Stimulated activated CD4-positive, alpha-beta T cell treated with anti-CD3 and anti-CD28 coated beads, Interleukin-12 subunit alpha, Interleukin-12 subunit beta, amount 100 ng/mL, for 4 hours (primary cell): ENCODE measurements at places on chromosomes 3 and 15.

GRCh38 chr3:74119221-74119620 is 494.5 kb upstream of the PDZRN3 start:
- no peak for DNase-seq

DNA sequence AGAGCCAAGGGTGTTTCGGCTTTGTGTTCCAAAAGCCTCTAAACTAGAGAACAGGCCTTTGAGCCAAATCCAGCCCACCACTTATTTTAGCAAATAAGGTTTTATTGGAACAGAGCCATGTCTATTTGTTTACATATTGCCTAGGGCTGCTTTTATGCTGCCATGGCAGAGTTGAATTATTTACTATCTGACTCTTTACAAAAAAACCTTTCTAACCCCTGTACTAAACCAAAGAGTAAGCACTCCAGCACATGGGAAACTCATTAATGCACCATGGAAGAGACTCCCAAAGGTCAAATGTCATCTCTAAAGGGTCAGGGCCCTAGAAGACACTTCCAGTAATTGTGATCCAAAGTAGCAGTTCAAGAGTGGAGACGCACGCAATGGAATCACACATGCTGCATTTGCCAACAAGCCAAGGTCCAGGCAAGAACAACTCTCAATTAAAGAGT is 22.3 kb downstream of the OSBPL10 start:
- no peak for DNase-seq

DNA sequence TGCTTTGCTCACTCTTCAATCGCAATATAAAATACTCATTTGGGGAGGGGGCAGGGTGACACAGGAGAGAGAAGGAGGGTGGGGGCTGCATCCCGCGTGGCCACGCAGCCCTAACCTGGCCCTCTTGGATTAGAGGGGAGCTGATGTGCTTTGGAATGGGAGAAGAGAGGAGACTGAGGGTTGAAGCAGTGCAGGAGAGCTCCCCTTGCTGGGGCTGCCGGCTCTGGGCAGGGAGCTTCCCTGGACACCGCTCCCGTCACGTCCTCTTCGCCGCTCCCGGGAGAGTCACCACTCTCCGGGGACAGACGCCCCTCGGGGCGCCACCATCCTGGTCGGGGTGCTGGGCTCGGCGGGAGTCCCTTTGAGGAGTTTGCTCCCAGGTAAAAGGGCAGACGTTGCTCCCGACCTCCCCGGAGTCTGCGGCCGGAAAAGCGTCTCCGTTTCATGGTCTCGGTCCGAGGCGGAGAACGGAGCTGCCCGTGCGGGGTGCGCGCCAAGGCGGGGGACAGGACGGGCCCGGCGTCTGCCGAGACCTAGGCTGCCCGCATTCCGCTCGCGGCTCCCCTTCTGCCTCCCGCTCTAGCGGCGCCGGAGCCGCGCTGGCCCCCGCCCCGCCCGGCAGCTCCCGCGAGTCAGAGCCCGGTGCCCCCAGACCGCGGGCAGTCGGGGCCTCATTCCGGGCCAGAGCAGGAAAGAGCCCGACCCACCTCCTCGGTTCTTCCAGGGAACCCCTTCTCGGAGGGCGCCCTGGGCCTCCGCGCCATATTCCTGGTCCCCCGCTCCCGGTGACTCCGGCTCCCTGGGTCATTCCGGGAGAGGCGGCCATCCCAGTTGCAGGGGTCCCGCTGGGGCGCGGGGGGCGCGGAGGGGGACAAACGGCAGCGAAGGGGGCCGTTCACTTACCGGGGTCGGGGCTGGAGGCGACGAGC is 603 bp downstream of the SLC7A14 start:
- DNase-seq = no peak

GRCh38 chr3:58746758-58747157 is 80.2 kb upstream of the FAM3D start:
- DNase-seq = no peak

- no peak for DNase-seq
Measured at GRCh38 chr3:49422379-49423248, at the start of gene AMT. Gene AMT (minus strand): TSS chr3:49422473. CDS start chr3:49422450, 23 bp downstream.

DNA sequence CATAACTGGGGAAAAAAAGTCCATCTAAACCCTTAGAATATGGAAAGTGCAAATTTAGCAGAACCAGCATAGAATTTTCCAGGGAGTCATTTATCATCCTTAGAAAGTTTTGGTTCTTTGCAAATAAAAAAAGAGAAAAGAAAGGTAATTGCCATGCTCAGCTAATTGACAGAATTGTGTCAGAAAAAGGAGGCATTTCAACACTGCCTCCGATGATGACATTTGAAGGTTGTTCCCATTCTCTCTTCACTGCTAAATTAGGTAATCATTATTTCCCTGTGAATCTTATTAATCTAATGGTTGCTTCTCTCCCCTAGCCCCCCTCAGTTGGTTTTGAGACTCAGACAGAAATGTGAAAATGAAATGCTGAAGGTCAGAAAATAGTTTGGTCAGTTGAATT is 139.2 kb downstream of the PDCD6IP start:
- DNase-seq = no peak

DNA sequence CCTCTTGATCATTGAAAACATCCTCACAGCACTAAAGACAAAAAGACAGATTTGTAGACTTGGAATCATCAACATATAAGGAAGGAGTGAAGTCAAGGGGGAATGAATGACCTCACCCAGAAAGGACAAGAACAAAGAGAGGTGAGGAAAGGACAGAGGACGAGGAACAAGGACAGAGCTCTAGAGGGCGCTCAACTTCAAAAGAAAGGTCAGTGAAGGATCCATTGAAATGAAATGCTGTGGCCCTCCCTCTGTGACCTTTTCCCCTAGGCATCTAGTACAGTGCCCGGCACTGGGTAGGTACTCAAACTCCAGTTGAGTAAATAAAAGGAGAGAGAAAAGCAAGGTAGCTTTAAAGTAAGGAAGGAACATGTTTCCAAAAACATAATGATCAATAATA is 2.6 kb downstream of the ATP8B4 start:
- no peak for DNase-seq

GRCh38 chr15:48418343-48418742 is 87.1 kb downstream of the DUT start:
- no peak for DNase-seq

DNA sequence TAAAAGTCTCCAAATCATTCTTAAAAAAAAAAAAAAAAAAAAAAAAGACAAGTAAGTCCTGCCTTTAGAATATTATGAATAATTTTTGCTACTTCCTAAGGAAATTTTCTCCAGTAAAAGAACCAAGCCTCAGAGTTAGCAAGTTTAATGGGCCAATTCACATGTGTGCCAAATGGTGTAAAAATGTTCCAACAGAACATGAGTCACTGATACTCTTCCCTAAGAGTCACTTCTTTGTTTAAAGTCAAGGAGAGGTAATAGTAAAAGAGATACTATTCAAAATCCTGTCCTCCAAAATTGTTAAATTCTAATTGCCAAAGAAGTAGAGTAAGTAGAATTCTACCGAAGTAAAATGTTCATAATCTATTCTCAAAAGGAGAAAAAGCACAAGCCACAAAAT is 17.7 kb upstream of the CPA3 start:
- DNase-seq = no peak

GRCh38 chr15:34620142-34620541 is 36.7 kb upstream of the GOLGA8B start:
- DNase-seq = no peak

DNA sequence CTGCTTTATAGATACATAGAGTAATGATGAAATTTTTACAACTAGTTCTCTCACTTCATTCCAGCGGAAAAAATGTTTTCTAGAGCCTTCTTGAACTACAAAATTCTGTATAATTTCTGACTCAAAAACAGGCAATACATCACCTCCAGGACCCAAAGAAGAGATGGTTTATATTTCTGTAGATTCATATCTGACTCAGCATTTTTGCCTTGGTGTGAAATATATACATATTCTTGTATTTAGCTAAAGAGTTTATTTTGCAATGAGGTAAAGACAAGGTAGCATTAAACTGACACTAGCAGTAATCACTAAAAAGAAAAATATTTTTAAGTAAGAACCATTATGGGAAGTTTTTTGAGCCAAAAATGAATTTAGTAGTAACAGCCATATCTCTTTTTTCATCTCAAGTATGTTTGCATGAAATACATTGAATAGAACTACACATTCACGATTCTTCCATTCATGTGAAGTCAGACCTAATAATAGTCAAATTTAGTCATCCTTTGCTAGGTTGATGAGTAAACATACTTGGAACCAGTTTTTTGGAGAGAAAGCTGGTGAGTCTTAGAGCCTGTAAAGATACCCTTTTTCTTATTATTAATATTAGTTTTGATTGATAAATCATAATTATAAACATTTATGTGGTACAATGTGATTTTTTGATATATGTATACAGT is 31.6 kb downstream of the COL8A1 start:
- no peak for DNase-seq

DNA sequence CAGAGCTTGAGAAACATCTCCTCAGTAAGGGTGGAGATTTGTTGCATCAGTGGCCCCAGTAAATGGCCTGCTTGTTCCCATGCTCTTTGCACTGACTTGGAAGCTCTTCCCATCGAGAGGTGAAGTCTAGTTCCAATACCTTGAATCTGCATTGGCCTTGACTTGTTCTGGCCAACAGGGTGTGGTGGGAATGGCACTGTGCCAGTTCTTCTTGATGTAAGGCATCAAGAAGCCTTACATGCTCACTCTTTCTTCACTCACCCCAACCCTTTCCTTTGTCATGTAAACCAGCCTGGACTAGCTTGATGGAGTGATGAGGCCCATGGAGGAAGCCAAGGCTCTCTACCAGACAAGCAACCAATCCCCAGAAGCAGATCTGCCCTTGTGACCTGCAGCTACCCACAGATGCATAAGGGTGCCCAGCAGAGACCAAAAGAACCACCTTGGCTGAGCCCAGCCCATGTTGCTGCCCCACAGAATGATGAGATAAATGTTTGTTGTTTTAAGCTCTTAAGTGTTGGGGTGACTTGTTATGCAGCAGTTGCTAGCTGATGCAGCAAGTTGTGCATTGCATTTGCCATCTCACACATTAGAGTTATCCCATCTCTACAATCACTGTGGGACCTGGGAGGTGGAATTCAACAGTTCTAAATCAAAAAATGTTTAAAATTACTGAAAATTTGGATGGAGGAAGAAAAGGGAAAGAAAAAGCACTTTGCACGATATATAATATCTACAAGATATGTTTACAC is 11.1 kb upstream of the MGLL start:
- no peak for DNase-seq

GRCh38 chr3:58642846-58643245 is 23.7 kb downstream of the FAM3D start:
- DNase-seq = no peak

DNA sequence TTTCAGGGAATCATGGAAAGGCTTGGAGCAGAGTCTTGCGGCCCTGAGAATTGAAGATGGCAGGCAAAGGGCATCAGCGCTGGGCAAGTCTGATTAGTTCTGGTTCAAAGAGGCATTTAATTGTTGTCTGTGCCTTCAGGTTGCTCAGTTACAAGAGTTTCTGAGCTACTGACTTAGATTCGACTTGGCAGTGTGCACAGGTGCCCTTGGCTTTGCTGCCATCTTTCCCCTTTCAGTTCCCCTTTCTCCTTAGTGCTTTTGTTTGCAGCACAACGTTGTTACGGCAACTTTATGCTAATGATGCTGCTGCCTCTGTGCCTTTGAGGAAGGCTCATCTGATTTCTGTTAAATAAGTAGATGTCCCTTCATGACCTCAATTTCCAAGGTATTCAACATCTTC is 12.5 kb downstream of the P2RY14 start:
- DNase-seq = no peak

DNA sequence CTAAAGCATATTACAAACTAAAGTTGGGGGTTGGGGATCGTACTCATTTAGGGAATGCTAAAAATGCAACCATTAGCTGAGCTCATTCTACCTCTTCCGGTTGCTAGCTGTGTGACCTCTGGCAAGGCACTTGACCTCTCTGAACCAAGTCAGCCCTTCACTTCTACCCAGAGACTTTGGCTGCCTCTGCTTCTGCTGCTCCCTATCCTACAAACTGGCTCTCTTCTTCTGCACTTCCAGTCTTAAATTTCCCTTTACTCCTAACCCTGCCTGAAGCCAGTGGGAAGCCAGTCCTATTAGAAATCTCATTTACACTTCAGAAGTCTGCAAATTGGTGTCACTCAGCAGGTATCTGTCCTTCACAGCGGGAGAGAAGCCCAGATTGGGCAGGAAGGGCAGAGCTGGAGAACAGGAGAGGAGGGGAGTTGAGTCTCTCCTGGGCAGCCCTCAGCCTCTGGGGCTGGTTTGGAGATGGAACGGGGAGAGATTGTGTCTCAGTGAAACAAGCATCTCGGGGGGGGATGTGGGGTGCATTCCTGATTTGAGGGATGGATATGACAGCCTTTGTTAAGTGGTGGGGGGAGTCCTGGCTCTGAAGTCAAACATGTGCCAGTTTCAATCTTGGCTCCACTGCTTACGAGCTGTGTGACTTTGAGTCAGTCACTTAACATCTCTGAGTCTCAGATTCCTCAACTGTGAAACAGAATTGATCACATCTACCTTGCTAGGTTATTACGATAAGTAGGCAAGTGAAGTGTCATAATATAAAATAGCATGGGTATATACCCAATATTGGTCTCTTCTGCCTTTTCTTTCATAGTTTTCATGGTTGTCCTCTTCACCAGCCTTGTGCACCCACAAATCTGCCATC is 7.8 kb upstream of the AEN start:
- no peak for DNase-seq

- DNase-seq = no peak
Measured at GRCh38 chr15:96261575-96262034, 68.9 kb upstream of the NR2F2 start.

DNA sequence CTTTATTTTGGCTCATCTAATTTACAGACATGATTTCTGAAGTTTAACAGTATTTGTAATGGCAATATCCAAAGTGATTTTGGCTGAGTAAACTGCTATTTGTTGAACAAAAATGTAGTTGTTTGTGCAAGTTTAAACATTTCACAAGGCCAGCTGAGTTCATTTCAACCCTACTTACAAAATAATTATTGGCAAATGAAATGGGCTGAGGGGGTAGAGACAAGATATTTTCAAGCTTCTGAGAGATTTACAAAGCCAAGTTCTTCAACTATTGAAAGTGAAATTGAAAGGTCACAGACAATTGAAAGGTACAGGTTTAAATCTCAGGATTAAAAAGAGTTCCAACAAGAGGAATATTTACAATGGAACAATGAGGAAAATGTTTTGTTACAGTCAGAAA is 77.1 kb downstream of the DUT start:
- no peak for DNase-seq

DNA sequence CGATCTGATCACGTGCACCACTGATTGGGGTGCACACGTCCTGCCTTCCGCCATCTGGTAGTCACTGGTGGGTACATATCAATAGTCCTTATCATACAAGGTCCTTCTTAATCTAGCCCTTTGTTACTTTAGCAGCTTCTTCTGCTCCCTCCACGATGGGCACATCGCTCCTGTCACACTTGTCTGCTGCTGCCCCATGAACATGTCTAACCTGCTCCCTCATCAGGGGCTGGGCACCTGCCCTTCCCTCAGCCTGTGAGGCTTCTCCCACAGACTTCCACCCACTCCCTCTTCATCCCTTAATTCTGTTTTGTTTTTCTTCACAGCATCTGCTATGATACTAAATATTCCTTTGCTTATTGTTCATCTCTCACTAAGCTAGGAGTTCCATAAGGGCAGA is 82.5 kb downstream of the UACA start:
- no peak for DNase-seq
